ENCODE measurements at places on chromosomes 6 and 20.

DNA sequence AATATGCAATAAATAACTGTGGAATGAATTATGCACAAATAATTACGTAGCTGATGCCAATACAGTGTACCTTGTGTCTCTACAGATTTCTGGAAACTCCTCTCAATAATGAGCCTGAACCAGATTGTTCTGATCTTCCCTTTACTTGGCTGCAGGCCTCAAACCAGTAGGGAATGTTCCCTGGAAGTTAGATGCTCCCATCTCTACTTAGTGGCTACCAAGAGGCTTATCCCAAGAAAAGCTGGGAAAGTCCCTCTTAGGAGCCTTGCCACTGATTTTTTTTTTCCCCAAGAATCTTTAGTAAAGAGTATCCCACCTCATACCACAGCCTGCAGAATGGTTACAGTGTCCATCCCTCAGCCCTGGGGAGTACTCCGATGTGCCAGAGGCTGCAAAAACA lies 702.1 kb downstream of the RFPL4B start:
- DNase-seq = no peak

DNA sequence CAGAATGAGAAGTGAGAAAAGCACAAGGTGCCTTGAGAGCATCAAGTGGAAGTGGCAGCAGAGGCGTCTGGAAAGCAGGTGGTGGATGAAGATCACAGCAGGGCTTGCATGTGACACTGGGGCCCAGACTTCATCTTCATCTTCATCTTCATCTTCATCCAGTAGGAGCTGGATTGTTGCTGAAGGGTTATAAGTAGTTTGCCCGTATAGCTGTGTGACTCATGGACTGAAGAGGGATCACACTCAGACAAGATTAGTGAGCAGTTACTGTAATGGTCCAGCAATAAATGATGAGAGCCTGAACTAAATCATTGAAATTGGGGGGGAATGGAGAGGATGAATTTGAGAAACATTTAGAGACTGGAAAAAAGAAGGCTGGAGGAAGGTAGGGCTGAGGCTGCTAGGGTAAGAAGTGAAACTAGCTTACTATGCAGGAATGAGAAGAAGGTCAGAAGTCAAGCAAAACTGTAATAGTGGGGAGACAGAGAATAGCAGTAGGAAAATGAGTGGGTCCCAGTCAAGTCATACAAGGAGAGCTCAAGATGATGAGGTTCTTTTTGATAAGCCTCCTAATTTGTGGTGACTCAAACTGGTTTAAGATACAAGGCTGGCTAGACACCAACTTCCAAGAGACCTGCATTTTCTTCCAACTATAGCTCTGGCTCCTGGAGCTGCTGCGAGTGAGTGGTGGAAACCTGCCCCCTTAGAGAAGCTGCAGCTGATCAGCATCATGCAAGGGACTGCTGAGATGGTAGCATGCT lies 92.3 kb upstream of the BEND6 start:
- DNase-seq = no peak

DNA sequence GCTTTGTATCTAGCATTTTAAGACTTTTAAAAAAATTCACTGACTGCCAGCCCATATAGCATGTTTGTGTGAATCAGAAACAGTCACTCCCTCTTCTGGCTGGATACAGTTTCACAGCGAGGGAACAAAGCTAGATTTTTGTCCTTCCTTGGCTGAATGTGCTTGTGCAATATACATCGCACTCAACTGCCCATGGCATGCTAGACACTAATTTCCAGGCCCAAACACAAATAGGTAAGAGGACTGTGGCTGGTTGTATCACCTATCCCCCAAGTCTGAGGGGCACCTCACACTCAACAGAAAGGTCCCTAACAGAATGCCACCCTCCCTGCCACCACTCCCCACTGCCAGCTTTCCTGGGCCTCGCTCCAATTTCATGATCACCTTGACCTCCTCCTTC lies 16.2 kb upstream of the BLCAP start:
- no peak for DNase-seq

DNA sequence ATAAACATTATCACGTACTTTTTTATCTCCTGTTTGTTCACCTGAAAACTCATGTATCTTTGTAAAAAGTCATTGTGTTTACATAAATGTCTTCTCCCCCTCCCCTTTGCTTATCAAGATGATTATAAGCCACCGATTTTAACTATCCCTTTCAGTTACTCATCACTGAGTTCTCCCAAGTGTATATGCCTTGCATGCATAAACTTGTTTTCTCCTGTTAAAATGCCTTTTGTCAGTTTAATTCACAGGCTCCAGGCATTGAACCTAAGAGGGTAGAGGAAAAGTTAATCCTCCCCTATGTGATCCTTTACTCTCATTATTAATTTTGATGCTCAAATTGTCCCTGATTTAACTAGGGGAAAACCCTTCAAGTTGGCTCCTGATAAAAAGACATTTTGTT lies 24.2 kb downstream of the ANKEF1 start:
- DNase-seq = no peak

DNA sequence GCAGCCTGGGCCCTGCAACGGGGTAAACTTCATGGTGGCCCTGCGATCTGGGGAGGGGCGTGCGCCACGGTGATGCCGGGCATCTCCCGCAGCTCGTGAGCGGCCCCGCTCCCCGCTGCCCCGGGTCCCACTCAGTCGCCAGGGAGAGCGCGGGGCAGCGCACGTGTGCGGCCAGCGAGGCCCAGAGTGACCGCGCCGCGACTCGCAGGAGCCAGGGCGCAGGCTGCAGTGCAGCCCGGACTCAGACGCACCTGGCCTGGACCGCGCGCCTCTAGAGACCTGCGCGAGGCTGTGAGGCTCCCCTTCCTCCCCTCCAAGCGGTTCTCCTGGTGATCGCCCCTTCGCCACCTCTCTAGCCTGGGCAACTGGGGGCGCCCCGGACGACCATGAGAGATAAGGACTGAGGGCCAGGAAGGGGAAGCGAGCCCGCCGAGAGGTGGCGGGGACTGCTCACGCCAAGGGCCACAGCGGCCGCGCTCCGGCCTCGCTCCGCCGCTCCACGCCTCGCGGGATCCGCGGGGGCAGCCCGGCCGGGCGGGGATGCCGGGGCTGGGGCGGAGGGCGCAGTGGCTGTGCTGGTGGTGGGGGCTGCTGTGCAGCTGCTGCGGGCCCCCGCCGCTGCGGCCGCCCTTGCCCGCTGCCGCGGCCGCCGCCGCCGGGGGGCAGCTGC lies 652 bp downstream of the BMP6 start:
- no peak for DNase-seq

DNA sequence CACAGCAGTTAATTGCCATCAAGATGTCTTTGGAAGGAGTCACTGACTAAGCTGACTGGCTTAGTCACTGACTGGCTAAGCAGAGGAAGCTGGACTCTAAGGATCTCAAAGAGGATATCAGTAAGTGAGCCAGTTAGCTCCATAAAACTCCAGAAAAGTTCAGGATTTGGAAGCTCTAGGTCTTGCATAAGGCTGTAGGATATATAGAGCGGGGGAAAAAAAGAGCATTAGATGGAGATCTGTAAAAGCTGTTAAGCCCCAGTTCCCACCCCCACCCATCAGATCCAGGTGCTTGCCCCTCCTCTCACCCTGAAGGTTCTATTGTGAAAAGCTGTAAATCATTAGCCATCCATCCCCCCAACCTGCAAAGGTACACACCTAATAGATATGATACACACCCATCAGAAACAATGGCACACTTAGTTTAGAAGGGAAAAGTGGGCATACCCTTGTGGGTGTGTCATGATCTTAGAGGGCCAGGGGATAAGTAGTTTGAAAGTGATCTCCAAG lies 32.2 kb downstream of the CARMIL1 start:
- no peak for DNase-seq
